ENCODE measurements at places on chromosomes 11 and 22. TPM values are rescaled to one million over a fixed set of nuclear protein-coding genes. Genes with fewer than 3 reads are reported as not detected.

- H3K36me3 ChIP-seq, result no peaks in the 10 kb centered on the region
- H3K27ac ChIP-seq, result no peak overlapping the region
- DNase-seq, result no peak
Measured at GRCh38 chr11:85495918-85496317, 131.2 kb downstream of the DLG2 start.

Gene MPEG1
- polyA plus RNA-seq, result 971 TPM

Gene NXPE2
- not detected for polyA plus RNA-seq

GRCh38 chr11:110367571-110367970 is 62.2 kb upstream of the FDX1 start:
- no peak overlapping the region for H3K4me3 ChIP-seq
- H3K36me3 ChIP-seq, result no peaks in the 10 kb centered on the region
- no peak for DNase-seq
- H3K27ac ChIP-seq, result no peak overlapping the region

DNA sequence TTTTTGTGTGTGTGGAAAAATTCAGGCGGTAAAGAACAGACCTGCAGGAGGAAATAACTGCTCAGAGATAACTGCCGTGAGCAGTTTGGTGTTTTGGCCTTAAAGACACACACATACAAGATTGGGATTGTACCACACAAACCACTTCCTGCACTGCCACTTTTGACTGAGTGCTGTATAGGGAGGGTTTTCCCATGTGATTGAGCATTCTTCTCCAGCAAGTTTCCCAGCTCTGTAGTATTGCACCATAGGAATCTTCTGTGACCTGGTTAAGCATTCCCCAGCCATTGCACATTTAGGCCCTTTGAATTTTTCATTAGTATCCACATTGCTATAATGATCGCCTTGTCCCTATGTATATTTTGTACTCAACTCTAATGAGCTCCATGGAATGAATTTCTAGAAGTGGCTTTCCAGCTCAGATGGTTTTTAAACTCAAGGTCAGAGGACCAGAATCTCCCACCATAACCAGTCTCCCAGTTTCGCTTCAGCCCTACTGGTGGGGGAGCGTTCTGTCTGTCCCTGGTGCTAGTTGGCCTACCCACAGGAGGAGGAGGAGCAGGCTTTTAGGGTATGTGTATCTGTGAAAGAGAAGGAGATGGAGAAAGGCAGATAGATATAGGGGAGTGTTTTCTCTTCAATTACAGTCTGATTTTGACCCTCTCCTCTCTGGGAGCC is 9.3 kb downstream of the CD82 start:
- no peak overlapping the region for H3K4me3 ChIP-seq
- no peak overlapping the region for H3K27ac ChIP-seq
- H3K4me1 ChIP-seq, result peaks cover 72% of the 10 kb centered on the region
- no peaks in the 10 kb centered on the region for H3K36me3 ChIP-seq

Gene HPX
- 0.40 TPM for polyA plus RNA-seq

DNA sequence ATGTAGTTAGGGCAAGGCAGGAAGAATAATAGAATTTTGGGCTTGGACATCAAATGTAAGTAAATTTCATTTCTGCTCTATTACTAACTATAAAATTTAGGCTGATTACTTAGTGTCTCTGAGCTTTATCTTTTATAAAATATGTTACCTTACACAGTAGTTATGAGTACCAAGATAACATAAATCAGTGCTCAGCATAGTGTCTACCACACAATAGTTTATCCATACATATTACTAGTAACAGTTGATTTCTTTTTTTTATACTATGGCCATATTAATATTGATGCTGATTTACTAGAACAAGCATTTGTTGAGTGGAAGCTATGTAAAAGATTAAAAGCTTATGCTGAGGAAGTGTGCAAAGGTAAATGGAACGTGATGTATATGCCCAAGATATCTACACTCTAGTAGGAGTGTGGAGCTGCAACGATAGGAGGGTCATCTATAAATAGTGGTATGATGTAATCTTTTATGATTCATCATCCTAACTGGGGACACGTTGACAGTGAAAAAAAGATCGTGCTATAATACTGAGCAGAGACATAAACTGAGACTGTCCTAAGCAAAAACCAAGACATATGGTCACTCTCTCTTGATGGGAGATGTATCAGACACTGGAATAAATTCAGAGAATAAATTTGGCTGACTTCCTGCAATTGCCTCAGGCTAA is 8.7 kb upstream of the SLC5A12 start:
- DNase-seq, result no peak
- no peaks in the 10 kb centered on the region for H3K4me1 ChIP-seq
- H3K27me3 ChIP-seq, result no peaks in the 10 kb centered on the region
- no peaks in the 10 kb centered on the region for H3K36me3 ChIP-seq

DNA sequence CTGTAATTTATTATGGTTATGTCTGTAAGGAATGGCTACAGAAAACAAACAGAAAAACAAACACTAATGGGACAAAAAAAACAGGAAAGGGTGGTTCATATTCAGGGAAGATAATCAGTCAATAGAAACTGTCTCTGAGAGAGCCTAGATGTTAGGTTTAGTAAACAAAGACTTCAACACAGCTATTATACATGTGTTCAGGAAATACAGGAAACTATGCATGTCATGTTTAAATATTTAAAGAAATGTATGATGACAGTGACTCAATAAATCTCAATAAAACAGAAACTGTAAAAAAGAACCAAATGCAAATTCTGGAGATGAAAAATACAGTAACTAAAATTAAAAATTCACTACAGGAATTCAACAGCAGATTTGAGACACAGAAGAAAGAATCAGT is 76.0 kb downstream of the PACS1 start:
- no peak for DNase-seq
- H3K27ac ChIP-seq, result no peak overlapping the region
- H3K4me3 ChIP-seq, result no peak overlapping the region
- H3K27me3 ChIP-seq, result no peaks in the 10 kb centered on the region
